T-helper 17 cell (primary cell): ENCODE measurements at places on chromosomes 7 and 10.
A peak's percentile ranks its signal among the peaks of the same experiment; 100 is the strongest.

DNA sequence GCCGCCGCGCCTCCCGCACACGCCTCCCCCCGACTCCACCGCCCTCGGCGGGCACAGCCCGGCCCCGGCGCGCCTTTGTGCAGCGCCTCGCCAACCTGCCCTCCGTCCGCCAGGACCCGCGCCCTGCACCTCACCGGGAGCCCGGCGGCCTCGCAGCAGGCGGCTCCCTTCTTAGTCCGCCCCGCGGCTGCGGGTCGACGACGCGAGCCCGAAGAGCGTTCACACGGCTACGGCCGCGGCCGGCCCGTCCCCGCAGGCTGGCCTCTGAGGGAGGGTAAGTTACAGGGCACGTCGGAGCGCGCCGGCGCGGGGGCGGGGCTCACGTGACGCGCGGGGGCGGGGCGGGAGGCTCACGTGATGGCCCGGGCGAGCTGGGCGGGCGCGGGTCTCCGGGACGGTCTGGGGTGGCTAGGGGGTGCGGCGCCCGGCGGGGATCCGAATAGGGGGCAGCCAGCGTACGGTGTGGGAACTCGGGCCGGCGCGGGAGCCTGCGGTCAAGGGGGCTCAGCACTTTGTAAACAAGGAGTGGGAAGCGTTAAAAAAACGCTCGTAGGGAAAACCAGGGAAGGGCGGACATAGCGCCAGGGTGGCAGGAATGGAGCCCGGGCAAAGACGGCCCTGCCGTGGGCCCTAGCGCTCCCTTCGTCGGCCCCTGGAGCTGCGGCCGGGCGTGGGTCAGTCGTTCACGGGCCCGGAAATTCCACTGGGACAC, at the start of gene ARHGAP12:
TSS of gene ARHGAP12 (minus strand) at position 283 of the 712 bp plus-strand sequence. CDS start 19,976 bp downstream, outside the sequence.
- DNase-seq = peak; percentile 80

GRCh38 chr7:51308265-51308664, 8.3 kb downstream of the COBL start:
- no peak for DNase-seq

DNA sequence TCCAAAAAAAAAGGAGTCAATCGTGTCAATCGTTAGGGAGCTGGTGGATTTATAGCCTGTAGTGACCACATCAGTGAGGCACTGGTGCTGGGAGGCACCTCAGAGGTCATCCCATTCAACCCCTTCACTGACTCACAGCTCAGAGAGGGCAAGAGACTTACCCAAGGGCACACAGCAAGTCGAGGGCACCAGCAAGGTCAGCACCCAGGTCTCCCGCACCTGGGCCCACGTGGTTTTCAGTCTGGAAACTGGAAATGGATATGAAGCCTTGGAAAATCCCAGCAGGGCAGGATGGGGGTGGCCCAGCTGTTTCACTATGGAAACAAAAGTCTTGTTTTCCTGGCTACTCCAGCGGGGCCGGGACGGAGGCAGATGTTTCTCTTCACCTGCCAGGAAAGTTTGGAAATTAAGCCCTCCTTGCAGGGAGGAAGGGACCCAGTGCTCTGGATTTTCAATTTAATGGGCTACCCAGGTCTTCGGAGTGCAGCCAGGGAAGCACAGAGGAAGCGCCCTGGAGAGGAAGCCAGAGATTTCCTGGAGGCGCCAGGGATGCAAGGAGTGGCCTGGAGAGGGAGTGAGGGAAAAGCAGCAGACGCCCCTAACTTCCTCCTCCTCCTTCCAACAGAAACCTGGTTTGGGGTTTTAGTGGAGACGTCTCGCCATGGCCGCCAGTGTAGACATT, 157.2 kb upstream of the TNRC18 start:
- no peak for DNase-seq

DNA sequence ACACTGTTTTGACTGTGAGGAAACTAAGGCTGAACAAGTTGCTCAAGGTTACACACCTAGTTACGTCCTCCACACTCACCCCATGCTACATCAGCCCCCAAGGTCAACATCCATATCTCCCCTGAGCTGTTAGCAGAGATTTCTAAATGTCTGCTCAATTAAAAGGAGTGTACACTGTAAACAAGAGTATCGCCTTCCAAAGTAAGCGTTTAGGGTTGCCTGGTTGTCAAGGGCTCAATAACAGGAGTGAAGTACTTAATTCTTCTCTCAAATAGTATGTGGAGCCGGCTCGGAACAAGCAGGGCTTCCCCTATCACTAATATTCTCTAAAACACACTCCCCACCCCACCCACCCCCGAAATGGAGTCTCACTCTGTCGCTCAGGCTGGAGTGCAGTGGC, 412.8 kb upstream of the GALNT17 start:
- DNase-seq = no peak

- no peak for DNase-seq
These were observed 46.3 kb downstream of the SPAG6 start for GRCh38 chr10:22391600-22391999.

GRCh38 chr7:74002474-74003017, 25.4 kb upstream of the ELN start:
- no peak for DNase-seq

- no peak for DNase-seq
These were observed 59.1 kb downstream of the ARMC3 start for GRCh38 chr10:22986771-22987542.

DNA sequence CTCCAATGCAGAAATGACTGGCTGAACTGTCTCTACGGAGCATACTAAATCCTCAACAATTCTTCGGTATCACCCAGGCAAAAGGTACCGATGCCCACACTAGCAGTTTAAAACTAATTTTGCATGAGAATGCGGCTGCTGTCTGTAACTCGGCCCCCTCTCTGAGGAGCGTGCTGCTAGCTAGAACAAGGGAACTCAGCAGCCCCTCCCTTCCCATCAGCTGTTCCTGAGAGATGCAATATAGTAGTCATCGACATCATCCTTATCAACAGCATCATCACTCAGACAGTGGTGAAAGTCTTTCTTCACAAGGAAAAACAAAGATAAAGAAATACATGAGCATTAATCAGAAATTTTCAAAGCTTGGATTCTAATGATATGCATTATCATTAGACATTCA, 189.1 kb upstream of the FRMD4A start:
- DNase-seq = no peak

GRCh38 chr7:64551375-64552142, 11.3 kb downstream of the ZNF680 start:
- no peak for DNase-seq

DNA sequence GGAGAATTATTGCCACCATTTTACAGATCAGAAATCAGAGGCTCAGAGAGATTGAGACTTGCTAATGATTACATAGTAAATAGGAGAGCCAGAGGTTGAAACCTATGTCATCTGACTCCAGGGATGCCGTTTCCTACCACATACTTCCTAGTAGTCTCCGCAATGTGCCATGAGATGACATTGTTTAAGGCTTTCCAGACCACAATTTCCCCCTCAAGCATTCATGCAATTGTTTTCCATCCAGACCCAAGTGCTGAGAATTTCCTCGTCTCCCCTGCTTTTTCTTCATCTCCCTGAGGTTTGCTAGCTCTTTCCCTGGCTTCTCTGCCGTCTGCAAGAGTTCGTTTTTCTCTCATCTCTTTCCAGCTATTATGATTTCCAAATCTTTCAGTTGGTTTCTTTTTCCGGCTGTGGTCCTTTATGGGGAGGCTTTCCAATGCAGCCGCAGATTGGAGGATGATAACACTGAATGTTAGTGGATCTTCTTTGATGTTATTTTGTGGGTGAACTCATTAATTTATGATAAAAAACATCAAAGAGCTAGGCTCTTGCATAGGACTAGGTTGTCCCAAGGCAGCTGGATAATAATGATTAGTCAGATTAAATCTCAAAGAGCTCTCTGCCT, 6.9 kb upstream of the GOLGA7B start:
- no peak for DNase-seq

GRCh38 chr7:158116235-158116634, 471.4 kb downstream of the PTPRN2 start:
- no peak for DNase-seq

DNA sequence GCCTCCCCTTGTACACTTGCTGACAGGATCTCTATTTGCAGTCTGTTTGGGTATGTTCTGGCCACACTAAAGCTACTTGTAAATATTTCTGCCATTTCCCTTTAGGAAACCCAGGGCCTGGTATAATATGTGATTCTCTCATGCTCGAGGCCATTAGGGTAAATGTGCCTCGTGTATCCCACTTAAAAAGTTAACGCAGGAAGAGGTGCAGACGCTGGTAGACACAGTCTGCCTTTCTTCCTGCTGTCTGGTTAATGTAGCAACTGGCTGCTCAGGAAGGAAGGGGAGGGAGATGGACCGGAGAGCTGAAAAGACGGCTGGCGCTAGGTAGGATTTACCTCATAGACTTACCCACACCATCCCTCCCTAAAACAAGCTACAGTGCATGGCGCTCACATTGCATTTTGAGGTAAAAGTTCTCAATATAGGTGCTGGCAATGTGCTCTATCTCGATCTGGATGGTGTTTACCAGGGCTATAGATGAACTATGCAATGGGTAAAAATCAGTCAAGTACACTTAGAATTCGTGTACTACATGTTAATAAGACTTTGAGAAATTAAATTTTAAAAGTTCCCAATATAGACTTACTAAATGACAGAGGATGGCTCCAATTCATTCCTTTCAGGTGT, 125.9 kb downstream of the JAZF1 start:
- no peak for DNase-seq

DNA sequence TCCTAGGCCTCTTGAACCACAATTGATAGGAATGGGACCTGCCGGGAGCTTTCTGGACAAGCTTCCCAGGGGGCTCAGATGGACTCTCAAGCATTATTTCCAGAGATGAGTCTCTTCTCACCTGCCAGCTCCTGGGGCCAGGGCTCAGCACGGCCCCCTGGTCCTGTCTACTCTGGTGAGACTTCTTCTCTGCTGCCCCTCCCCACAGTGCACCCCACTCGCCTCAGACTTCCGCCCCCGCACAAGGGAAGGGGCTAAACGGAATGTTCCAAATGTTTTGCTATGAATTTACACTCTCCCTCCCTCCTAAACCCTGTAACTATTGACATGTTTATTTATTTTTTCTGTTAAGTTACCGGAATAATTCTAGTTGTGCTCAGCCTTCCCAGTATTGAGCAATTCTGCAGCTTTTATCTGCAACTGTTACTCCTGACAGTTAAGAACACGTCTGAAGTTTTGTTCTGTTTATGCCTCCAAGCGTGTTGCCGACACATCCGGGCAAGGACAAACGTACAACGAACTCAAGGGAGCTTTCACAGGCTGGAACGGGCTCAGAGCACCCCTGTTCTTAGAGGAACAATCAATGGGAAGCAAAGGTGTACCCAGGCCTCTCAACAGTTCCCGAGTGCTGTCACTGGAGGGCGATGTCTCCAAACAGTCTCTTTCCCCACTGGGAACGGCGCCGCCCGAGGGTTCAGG, 55.2 kb downstream of the FHIP2A start:
- DNase-seq = no peak

DNA sequence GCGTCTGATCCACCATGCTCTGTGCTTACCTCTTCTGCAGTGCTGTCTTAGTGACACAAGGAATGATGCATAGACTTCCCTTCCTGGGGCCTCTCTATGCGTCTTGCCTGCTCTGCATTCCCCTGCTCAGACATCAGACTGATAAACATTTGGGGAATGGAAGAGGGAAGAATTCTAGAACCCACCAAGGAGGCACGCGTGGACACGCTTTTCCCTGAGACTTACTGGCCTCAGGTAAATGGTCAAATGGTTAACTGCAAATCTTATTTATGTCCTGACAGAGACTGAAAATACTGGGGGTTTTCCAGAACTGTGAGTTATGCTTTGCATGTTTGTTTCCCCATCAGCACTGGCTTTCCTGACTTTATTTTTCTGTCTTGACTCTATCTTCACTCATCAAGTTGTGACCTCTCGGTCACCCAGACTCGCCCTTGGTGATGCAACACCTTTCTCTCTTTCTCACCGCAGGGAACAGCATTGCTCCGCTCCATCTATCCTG, 285.9 kb upstream of the FZD8 start:
- no peak for DNase-seq

- DNase-seq = no peak
These were observed 40.1 kb downstream of the PFKP start for GRCh38 chr10:3107426-3107961.

GRCh38 chr10:7538970-7539654, 127.7 kb downstream of the ITIH5 start:
- no peak for DNase-seq

GRCh38 chr7:12540850-12541249, 29.7 kb upstream of the SCIN start:
- DNase-seq = no peak

DNA sequence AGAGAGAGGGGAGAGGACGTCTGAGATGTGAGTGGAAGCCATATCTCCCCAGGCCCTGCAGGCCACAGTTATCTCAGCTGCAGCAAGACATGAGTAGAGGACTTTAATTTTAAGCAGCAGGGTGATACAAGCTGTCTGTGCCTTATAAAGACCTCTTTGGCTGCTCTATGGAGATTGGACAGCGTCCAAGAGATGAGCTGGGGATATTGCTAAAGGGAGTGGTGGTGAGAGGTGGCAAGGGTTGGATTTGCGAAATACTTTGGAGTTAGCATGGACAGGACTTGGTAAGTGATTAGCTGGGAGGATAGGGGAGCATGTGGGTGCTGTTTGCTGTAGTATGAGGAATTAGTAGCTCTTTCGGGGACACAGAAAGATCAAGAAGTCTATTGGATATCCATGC, 191.8 kb downstream of the CACNB2 start:
- DNase-seq = no peak

DNA sequence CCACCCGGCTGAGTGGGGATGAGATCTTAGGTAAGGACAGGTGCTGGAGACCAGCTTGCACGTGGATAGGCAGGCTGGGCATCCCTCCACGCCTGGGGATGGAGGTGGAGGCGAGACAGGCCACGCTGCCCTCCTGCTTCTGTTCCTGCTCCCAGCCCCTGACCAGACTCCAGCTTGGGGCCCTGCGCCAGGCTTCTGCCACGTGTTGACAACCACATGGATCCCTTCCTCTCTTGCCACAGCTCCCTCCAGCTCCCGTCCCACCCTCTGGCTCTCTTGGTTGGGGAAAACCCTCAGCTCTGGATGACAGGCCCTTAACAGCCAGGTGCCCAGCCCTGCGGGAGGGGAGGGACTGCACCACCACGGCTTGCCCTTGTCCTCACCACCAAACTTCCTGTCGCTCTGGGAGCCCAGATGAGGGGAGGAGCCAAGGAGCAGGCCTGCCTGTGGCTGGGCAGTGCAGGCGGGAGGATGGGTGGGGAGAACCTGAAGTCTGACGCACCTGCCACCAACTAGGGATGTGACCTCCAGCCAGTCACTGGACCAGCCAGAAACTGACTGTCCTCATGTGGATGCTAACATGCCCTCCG, 36.0 kb downstream of the KCNH2 start:
- peak; percentile 21 for DNase-seq

GRCh38 chr10:88207121-88207546, 343.7 kb downstream of the PTEN start:
- DNase-seq = no peak

DNA sequence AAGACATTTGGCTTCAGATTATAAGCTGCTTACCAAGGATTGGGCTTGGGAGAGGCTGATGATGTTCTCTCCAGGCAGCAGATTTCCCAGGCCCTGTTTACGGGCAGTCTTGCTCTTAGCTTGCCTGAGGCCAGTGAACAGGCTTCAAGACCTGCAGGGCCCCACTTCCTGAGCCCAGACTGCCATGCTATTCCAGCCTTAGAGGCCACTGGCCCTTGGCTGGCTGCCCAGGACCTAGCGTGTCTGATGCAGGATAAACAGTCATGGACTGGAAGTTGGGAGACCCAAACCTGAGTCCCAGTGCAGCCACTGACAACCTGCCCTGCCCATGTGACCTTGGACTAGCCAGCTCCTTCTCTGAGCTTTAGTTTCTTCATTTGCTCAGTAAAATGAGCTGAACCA, 2.9 kb downstream of the PRXL2A start:
- DNase-seq = no peak
